ENCODE measurements at places on chromosomes 2 and 18.

GRCh38 chr2:126793885-126794613, 104.6 kb upstream of the TEX51 start:
- DNase-seq: no peak

GRCh38 chr2:219638948-219639755, 11.7 kb downstream of the SLC4A3 start:
- no peak for DNase-seq

DNA sequence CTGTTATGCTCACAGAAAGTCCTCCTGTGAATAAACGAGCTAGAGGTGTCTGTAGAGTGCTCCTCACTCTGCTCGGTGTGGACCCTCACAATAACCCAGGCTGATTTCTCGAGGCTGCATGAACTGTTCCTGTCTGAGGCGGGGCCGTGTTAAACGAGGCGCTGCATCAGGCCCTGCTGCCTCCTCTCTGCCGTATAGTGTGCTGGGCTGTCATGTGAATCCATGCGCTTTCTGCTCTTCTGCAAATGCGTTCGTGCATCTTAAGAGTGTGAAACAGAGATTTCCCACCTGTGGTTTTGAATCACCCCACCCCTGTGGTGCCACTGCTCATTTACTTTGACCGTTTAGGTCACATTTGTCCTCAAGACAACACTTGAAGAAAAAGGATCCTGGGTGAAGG, 26.2 kb downstream of the TRAF3IP1 start:
- no peak for DNase-seq

GRCh38 chr2:9236045-9236344, 29.4 kb downstream of the ASAP2 start:
- DNase-seq: no peak

DNA sequence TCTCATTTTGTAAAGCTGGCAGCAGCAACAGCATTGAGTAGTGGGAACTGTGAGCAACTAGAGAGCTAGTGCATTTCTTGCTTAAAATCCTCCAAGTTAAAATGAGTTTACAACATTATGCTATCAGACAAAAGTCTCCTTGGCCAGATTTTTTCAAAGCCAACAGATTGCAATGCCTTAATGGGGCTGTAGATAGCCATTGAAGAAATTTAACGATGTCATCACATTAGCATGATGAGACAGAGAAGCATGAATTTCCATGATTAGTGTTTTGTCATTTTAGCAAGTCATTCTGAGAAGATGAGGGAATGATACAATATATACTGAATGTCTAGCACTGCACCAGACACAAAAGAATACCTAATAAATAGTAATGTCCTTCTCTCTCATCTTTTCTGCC, 307.5 kb upstream of the REG3G start:
- DNase-seq: no peak

DNA sequence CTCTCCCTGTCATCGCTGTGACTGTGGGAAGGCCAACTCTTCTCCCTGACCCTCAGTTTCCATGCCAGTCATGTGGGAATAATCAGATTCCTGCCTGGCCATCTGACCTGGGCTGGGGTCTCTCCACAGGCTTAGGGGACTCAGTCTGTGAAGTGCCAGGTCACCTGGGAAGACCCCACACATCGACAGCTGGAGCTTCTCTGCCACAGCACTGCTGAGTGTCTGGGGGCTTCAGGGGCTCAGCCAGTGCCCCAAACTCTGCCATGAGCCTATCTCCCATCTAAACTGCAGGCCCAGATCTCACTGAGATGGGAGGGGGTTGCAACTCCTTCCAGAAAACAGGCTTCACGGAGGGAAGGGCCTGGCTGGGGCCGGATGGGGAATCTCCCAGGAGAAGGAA, 42.0 kb upstream of the OTOS start:
- no peak for DNase-seq

GRCh38 chr2:101398116-101398821, 11.0 kb upstream of the CREG2 start:
- DNase-seq: no peak

DNA sequence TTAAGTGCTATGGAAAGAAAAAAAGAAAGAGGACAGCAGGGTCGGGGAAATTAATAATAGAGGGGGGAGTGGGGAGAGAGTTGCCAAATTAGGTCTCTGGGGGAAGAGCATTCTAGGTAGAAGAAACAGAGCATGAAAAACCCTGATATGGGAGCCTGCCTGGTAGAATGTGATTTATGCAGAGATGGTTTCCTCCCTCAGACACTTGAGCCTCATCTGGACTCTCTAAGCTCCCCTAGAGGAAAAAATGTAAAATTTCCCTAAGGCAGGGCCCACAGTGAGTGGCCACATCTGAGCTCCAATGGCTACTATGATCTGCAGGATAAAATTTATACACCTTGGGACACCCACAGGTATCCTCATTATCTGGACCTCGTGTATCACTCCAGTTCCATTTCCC, 20.6 kb upstream of the EPAS1 start:
- DNase-seq: no peak
